ENCODE measurements at places on chromosomes 3 and 15. TPM values are rescaled to one million over a fixed set of nuclear protein-coding genes. Genes with fewer than 3 reads are reported as not detected.

The DGKG gene
- polyA plus RNA-seq, result 0.48 TPM

The SCAANT1 gene
- polyA plus RNA-seq, result not detected

The COLQ gene
- polyA plus RNA-seq, result 2.3 TPM

The CHDH gene
- polyA plus RNA-seq, result 4.9 TPM

The CCDC80 gene
- 0.89 TPM for polyA plus RNA-seq

The PSTPIP1 gene
- 3.0 TPM for polyA plus RNA-seq

The SUSD5 gene
- polyA plus RNA-seq, result 0.92 TPM

The MOBP gene
- polyA plus RNA-seq, result 0.24 TPM

- no peak overlapping the region for H3K4me3 ChIP-seq
- no peaks in the 10 kb centered on the region for H3K27me3 ChIP-seq
- DNase-seq, result no peak
- peaks cover 60% of the 10 kb centered on the region for H3K4me1 ChIP-seq
These were observed 10.0 kb downstream of the PLXND1 start for GRCh38 chr3:129596194-129597086.

- H3K36me3 ChIP-seq, result no peaks in the 10 kb centered on the region
- H3K4me3 ChIP-seq, result no peak overlapping the region
- DNase-seq, result no peak
These were observed 87.7 kb downstream of the XXYLT1 start for GRCh38 chr3:195183071-195183776.

DNA sequence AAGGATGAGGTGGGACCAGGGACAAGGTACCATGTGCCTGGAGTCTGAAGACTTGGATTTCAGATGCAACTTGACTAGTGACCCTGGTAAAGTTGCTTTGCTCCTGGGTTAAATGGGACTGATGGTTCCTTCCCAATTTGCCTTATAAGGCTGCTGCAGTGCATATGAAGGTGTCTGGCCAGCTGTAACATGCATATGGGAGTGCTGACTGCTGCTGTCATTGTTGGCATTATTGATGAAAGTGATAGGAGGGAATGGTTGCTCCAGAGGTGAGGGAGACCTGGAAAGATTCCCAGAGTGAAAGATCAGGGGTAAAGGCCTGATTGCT is 20.5 kb downstream of the CYP8B1 start:
- H3K4me3 ChIP-seq, result no peak overlapping the region
- no peaks in the 10 kb centered on the region for H3K4me1 ChIP-seq
- no peak for DNase-seq
- H3K36me3 ChIP-seq, result no peaks in the 10 kb centered on the region
- no peaks in the 10 kb centered on the region for H3K27me3 ChIP-seq

GRCh38 chr15:77327168-77327567 is 92.7 kb downstream of the PEAK1 start:
- H3K4me3 ChIP-seq, result no peak overlapping the region
- no peaks in the 10 kb centered on the region for H3K36me3 ChIP-seq

GRCh38 chr3:65277798-65278197 is 590.0 kb upstream of the ADAMTS9 start:
- no peak for DNase-seq
- no peak overlapping the region for H3K27ac ChIP-seq
- no peaks in the 10 kb centered on the region for H3K27me3 ChIP-seq
- no peak overlapping the region for H3K4me3 ChIP-seq
- peaks cover 6% of the 10 kb centered on the region for H3K4me1 ChIP-seq

GRCh38 chr3:27666708-27667107 is 55.4 kb downstream of the EOMES start:
- peak; percentile 41 for DNase-seq
- peak overlapping the region; percentile 37 for H3K27ac ChIP-seq
- H3K27me3 ChIP-seq, result no peaks in the 10 kb centered on the region
- no peaks in the 10 kb centered on the region for H3K36me3 ChIP-seq

DNA sequence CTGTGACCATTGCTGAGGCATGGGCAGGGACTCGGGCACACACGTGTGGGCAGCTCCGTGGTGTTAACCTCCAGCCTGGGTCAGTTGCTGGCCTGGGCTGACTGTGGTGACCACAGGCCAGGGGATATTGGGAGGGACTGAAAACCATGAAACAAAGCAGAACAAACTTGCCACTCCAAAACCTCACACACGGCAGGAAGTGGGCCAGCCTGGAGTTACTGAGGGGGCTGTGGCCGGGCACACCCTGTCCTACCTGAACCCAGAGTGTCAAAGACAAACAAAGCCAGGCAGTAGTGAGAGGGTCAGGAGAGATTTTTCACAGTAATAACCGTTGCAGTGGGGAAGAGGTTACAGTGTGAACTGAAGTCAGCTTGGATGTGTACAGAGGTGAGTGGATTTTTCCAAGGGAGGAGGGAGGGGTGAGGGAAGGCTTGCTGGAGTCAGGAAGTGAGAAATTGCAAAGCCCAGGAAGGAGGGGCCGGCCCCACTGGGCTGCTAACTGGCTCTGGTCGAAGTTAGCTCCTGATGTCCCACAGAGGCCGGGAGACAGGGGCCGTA is 40.0 kb upstream of the ATP10A start:
- no peak overlapping the region for H3K4me3 ChIP-seq
- H3K4me1 ChIP-seq, result no peaks in the 10 kb centered on the region
- H3K36me3 ChIP-seq, result no peaks in the 10 kb centered on the region
- no peaks in the 10 kb centered on the region for H3K27me3 ChIP-seq

GRCh38 chr3:65339192-65339740 is 651.5 kb upstream of the ADAMTS9 start:
- H3K27ac ChIP-seq, result no peak overlapping the region
- no peak for DNase-seq
- H3K4me3 ChIP-seq, result no peak overlapping the region
- H3K4me1 ChIP-seq, result peaks cover 4% of the 10 kb centered on the region
- no peaks in the 10 kb centered on the region for H3K36me3 ChIP-seq

DNA sequence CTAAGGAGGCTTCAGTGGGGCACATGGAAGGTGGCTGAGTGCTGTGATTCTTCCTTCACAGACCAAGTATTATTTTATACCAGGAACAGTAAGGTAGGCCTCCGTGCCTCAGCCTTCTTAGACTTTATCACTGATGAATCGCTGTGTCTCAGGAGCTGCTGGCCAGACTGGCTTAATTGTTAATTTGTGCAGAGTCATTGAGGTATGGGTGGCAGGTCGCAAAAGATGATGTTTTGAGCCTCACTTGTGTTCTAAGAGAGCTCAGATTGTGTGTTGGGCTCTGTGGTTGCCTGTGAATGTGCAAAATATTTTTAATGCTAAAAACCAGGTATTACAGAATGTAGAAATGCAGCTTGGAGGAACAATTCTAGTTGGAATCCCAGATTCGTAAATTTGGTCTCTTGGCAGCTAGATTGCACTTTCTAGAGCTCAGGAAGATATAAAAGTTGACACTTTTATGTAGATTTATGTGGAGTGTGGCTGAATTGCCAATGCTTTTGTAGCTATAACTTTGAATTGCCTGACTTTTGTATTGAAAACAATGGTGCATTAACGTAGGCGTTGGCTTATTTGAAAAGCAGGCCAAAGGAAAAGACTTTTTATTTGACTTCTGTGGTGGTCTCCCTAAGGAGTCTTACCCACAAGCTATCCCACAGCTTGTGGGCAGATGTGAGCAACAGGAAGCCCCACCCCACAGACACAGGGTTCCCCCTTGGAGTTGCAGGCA is 53.4 kb downstream of the LARS2 start:
- H3K36me3 ChIP-seq, result no peaks in the 10 kb centered on the region
- no peaks in the 10 kb centered on the region for H3K4me1 ChIP-seq
- no peak overlapping the region for H3K27ac ChIP-seq

- H3K36me3 ChIP-seq, result no peaks in the 10 kb centered on the region
- peaks cover 28% of the 10 kb centered on the region for H3K27me3 ChIP-seq
- H3K27ac ChIP-seq, result no peak overlapping the region
- peaks cover 7% of the 10 kb centered on the region for H3K4me1 ChIP-seq
- no peak overlapping the region for H3K4me3 ChIP-seq
- DNase-seq, result peak; percentile 81
These were observed 266.4 kb upstream of the HES1 start for GRCh38 chr3:193869221-193870201.

- 0 out of 2 replicates have a peak, but pooled peaks cover 6% of the 10 kb centered on the region for H3K4me1 ChIP-seq
- H3K27me3 ChIP-seq, result no peaks in the 10 kb centered on the region
- no peak overlapping the region for H3K27ac ChIP-seq
- no peak overlapping the region for H3K4me3 ChIP-seq
- DNase-seq, result no peak
These were observed 87.2 kb downstream of the MB21D2 start for GRCh38 chr3:192830291-192831110.

GRCh38 chr3:71485896-71486295 is 97.6 kb downstream of the FOXP1 start:
- no peak overlapping the region for H3K4me3 ChIP-seq
- H3K27me3 ChIP-seq, result no peaks in the 10 kb centered on the region
- no peaks in the 10 kb centered on the region for H3K4me1 ChIP-seq
- no peak for DNase-seq

- H3K4me1 ChIP-seq, result no peaks in the 10 kb centered on the region
- no peak overlapping the region for H3K4me3 ChIP-seq
- no peaks in the 10 kb centered on the region for H3K36me3 ChIP-seq
- H3K27me3 ChIP-seq, result no peaks in the 10 kb centered on the region
- no peak for DNase-seq
These were observed 194.5 kb downstream of the LRTM1 start for GRCh38 chr3:54733106-54734006.

GRCh38 chr15:94723801-94724200 is 492.4 kb downstream of the MCTP2 start:
- no peak for DNase-seq
- H3K27ac ChIP-seq, result no peak overlapping the region
- no peaks in the 10 kb centered on the region for H3K27me3 ChIP-seq
- no peak overlapping the region for H3K4me3 ChIP-seq
- H3K36me3 ChIP-seq, result no peaks in the 10 kb centered on the region

DNA sequence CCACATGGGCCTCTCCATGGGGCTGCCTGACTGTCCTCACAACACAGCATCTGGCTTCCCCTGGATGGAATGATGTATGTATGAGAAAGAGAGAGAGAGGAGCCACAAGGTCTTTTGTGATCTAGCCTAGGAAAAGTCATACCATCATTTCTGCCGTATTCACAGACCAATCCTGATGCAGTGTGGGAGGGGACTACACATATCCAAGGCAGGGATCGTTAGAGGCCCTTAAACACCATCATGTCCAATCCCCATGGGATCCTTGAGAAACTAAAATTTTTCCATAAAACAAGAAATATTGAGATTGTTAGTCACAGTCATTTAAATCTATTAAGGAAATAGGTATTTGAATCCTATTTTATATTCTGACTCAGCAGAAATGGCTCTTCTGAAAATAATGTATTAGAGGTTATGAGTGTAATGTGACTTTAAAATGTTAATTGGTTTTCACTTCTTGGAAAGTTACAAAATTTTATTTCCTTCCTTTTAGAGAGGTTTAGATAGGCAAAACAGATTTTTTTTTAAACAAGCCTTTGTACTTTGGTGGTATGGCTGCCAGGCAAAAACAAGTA is 65.1 kb upstream of the TSC22D2 start:
- no peaks in the 10 kb centered on the region for H3K36me3 ChIP-seq
- no peaks in the 10 kb centered on the region for H3K27me3 ChIP-seq
- H3K4me3 ChIP-seq, result no peak overlapping the region
- DNase-seq, result no peak
- no peak overlapping the region for H3K27ac ChIP-seq
- H3K4me1 ChIP-seq, result peaks cover 11% of the 10 kb centered on the region

DNA sequence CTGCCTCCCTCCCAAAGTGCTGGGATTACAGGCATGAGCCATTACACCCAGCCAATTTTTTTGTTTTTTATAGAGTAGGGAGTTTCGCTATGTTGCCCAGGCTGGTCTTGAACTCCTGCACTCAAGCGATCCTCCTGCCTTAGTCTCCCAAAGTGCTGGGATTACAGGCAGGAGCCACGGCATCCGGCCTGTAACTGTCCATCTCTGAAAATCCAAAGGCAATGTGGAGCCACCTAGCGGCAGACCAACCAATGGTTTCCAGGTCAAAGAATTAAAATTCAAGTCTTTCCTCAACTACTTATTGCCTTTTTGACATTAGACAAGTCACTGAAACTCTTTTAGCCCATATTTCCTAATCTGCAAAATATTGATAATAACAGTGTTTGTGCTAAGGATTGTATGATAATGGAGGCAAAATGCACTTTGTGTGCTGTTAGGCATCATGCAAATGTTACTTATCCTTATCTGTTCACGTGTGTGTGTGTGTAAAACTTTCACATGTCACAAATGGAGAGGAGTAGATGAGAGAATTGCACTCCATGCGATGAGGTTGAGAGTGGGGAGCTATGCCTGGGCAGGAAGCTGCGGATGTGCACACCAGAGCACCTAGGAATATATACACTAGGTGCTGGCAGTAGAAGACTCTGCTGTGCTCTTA is 48.7 kb downstream of the COL8A1 start:
- H3K27ac ChIP-seq, result no peak overlapping the region
- DNase-seq, result peak; percentile 84
- no peaks in the 10 kb centered on the region for H3K4me1 ChIP-seq
- no peak overlapping the region for H3K4me3 ChIP-seq
- no peaks in the 10 kb centered on the region for H3K36me3 ChIP-seq

DNA sequence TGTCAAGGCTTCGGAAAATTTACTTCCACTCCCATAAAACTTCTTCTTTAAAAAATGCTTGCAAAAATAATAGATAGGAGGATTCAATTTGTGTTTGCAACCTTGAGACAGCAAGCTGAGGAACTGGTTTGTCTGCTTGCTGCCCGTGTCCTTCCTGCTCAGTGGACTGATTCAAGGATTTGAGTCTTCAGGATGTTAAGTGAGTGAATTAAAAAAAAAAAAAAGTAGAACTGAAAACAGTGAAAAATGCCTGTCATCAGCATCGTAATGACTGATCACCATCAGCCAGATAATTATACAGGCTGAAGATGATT is 453.7 kb downstream of the FGF12 start:
- H3K36me3 ChIP-seq, result no peaks in the 10 kb centered on the region
- H3K27ac ChIP-seq, result no peak overlapping the region
- no peak for DNase-seq
- no peak overlapping the region for H3K4me3 ChIP-seq
- H3K4me1 ChIP-seq, result peaks cover 3% of the 10 kb centered on the region

GRCh38 chr3:183626877-183627594 is 8.4 kb upstream of the KLHL24 start:
- H3K27ac ChIP-seq, result no peak overlapping the region
- no peaks in the 10 kb centered on the region for H3K36me3 ChIP-seq
- H3K27me3 ChIP-seq, result no peaks in the 10 kb centered on the region
- H3K4me3 ChIP-seq, result no peak overlapping the region
- no peak for DNase-seq
- no peaks in the 10 kb centered on the region for H3K4me1 ChIP-seq

DNA sequence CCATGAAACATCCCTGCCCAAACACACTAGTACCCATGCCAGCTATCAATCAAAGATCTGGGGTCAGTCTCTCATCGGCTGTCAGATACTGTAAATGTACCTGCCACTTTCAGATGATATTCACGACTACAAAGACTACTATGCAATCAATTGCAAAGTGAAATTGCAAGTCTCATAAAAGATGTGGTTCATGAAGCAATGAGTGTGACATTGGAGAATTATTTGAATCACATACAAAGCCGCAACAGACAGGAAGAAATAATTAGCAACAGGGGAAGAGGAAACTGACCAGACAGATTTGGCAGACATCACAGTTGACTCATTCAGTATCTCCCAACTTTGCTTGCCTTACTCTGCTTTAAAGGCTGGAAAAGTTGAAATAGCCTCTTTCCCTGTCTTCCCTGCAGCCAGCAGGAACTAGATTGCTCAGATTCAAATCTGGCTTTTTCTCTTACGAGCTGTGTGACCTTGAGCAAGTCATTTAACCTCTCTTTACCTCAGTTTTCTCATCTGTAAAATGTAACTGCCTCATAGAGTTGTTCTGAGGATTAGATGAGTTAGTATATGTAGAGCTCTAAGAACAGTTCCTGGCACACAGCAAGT is 95.7 kb upstream of the C3orf80 start:
- H3K36me3 ChIP-seq, result no peaks in the 10 kb centered on the region
- no peak overlapping the region for H3K27ac ChIP-seq
- H3K4me1 ChIP-seq, result no peaks in the 10 kb centered on the region
- no peak for DNase-seq
- H3K27me3 ChIP-seq, result no peaks in the 10 kb centered on the region
